BJ (cell line): ENCODE measurements at places on chromosomes 13 and 19.

- no peak for DNase-seq
Measured at GRCh38 chr19:38841180-38841766, 8.5 kb downstream of the HNRNPL start.

DNA sequence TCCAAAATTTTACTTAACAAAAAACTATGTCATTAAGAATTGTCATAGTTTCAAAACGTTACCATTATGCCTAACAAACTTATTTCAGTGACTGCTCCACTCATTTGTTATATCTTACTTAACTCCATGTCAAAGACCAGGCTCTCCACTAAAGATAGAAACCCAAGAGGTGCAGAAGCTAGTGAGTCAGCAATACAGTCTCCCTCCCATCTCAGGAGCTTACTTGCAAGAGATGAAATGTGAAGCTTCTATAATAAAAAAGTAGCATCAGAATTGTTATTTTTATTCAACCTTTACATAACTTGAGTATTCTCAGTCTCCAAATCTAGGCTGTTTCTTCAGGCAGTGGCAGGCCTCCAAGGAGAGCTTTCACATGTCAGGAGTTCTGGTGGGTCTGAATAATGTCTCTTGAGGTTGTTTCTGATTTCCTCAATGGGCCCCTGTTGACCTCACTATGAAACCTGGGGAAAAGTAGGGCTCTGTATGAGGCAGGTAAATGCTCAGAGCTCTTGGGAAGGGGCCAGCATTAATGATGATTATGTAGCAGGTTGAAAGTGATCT, 242.0 kb downstream of the NDFIP2 start:
- no peak for DNase-seq

- DNase-seq = no peak
Measured at GRCh38 chr19:31338069-31338776, 11.0 kb downstream of the TSHZ3 start.

DNA sequence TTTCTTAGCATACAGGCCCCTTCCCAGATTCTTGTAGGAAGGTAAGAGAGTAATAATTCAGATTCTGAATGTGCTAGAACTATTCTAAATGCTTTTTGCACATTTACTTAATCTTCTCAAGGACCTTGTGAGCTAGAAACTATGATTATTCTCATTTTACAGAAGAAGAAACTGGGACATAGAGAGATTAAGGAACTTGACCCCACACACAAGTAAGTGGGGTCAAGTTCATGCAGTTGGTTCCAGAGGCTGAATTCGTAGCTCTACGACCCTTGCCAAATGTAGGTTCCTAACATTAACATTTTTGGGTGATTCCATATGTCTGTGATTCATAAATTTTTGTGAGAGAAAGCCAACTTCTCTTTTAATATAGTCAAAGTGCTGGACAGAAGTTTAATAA, 238.1 kb downstream of the LACC1 start:
- DNase-seq = no peak

DNA sequence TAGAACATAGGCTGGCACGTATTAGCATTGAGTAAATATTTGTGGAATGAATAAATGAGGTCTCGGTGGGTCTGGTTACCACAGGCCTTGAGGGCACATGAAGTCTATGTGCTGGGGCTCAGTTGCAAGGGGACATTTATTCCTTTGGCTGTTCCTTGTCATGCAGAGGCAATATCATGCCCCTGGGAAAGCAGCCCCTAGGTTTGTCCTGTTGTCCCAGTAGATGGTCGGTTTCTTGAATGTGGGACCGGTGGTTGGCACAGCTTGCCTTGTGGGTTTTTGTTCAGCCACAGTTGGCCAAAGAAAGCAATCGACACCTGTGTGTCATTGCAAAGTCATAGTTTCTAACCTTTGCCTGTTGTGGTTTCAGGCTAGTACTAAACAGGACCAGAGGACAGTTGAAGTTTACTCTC, 24.7 kb upstream of the GPR183 start:
- no peak for DNase-seq

- DNase-seq = no peak
Measured at GRCh38 chr13:113764793-113765563, 6.0 kb downstream of the TMEM255B start.

DNA sequence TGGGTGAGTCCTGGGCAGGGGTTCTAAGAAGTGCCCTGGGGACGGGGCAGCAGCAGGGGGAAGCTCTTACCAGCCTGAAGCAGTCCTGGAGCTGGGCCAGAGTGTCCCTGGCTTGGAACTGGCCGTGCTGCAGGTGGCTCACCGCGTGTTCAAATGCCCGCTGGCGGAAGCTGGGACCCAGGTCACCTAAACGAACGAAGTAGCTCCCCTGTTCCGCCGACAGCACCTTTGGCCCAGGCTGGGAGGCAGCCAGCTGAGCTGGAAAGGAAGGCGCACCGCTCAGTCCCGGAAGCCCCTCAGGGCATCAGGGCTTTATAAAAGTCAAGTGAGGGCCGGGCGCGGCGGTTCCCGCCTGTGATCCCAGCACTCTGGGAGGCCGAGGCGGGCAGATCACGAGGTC, 9.6 kb downstream of the PLIN4 start:
- no peak for DNase-seq

GRCh38 chr19:6888967-6889366, 1.6 kb downstream of the ADGRE1 start:
- DNase-seq = no peak

GRCh38 chr19:48445256-48445605, 552 bp upstream of the GRWD1 start:
- peak; percentile 52 for DNase-seq

- no peak for DNase-seq
Measured at GRCh38 chr19:13104360-13104847, 1.7 kb upstream of the LYL1 start.

- no peak for DNase-seq
Measured at GRCh38 chr13:31073859-31074718, 87.6 kb downstream of the HSPH1 start.

DNA sequence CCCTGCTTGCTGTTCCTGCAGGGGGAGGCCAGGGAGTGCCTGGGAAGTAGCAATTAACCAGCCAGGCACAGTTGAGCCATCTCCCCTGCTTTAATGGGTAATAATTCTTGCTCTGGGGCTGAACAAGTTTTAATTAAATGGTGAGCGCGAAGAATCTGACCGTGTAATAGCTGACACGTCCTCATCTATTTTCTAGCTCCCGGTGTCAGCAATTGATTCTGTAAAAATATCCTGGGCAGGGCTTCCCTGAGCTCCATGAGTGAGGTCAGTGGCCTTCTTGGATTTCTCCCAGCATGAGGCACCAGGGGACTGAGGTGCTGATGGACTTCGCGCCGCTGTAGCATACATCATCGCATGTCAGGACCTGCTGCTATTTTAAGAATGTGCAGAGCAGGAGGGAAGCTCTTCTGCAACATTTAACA, 26.9 kb downstream of the SIPA1L3 start:
- no peak for DNase-seq

GRCh38 chr13:94950303-94950702, 238.0 kb upstream of the SOX21 start:
- DNase-seq = no peak

- DNase-seq = no peak
Measured at GRCh38 chr13:51229101-51229719, 7.0 kb downstream of the FAM124A start.

DNA sequence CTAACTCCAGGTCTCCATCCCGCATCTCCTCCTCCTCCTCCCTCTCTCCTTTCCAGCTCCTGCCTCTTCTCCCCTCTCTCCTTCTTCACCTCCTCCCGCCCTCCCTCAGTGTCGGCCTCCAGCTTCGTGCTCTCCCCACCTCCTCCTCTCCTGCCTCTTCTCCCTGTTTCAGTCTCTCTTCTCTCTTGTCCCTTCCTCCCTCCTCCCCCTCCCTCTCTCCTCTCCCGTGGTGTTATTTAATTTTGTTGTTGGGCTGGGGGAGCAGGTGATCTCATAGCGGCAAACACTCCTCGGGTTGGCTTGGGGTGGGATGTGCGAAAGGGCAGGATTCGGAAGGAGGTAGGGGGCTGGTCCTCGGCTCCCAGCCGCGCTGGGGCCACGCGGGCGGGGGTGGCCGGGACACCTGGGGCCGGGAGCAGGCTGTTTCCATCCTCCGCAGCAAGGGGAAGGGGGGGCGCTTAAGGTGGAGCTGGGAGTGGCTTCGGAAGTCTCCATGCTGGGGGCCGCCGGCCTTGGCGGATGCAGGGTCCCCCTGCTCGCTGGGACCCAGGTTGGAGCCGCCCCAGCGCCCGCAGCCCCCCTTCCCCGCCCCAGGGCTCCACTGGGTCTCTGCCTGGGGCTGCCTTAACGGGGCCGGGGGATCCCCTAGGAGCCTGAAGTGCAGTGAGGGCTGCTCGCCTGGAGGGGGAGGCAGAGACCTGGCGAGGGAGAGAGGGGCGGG, at the start of gene CA11:
Gene CA11, minus strand, starts transcription at position 187 of the 721 bp plus-strand sequence. CDS start 555 bp downstream, outside the sequence.
- DNase-seq = no peak

GRCh38 chr13:73657821-73658540, 476.2 kb downstream of the KLF12 start:
- DNase-seq = no peak

DNA sequence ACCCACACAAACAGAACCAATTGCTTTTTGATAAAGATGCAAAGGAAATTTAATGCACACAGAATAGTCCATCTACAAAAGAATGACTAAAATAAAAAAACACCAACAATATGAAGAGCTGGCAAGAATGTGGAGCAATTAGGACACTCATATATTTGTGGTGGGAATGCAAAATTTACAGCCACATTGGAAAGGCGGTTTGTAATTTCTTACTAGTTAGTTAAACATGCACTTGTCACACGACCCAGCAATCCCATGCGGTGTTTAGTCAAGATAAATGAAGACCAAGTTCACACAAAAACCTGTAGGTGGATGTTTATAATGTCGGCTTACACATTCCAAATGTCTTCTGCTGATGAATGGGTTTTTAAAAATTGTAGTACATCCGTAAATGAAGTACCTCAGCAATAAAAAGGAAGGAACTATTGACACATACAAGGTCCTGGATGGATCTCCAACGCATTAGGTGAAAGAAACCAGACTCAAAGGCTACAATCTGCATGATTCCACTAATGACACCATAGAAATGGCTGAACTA, 5.2 kb downstream of the GRTP1 start:
- DNase-seq = no peak

DNA sequence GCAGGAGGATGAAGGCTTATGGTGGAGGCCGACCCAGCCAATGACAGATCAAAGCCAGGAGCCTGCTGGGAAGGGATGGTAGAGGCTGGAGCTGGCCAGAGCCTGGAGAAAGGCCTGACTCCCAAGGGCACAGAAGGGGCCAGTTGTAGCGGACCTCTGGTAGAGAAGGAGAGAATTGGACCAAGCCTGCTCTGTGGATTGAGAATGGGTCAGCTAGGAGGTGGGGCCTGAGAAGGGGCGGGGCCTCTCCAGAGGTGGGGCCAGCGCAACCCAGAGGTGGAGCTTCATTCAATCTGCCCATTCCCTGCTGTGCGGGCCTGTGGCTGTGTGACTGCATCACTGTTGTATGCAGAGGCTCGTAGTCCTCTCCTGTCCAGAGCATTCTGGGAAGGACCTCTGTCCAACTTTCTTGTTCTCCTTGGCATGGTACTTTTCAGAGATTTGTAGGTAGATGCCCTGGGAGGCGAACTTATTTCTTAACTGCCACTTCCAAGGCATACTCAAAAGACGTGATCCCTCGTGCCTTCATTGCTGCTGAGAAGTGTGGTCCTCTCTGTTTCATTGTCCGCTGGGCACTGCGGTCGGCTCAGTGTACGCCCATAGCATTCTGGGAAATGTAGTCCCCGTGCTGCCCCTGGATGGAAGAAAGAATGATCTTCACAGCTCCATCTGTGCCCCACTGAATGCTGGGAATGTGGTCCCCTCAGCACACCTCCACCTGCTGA, 6.7 kb downstream of the GRIN2D start:
- no peak for DNase-seq

- DNase-seq = no peak
Measured at GRCh38 chr13:99269627-99270241, 11.6 kb upstream of the GPR18 start.

DNA sequence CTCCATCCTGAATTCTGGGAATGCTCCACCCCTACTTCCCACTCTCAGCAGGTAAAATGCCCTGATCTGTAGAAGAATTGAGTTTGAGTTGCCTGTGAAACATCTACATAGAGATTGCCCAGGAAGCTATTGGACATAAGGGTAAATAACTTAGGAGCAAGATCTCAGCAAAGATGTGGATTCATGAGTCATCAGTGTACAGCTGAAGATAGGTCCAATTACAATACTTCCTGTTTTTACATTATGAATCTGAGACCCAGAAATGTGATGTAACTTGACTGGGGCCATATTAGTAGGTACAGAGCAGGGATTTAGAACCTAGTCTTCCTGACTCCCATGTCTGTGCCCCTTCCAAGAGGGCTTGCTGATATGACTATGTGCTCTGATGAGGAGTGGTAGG, 79.4 kb upstream of the FNDC3A start:
- no peak for DNase-seq

DNA sequence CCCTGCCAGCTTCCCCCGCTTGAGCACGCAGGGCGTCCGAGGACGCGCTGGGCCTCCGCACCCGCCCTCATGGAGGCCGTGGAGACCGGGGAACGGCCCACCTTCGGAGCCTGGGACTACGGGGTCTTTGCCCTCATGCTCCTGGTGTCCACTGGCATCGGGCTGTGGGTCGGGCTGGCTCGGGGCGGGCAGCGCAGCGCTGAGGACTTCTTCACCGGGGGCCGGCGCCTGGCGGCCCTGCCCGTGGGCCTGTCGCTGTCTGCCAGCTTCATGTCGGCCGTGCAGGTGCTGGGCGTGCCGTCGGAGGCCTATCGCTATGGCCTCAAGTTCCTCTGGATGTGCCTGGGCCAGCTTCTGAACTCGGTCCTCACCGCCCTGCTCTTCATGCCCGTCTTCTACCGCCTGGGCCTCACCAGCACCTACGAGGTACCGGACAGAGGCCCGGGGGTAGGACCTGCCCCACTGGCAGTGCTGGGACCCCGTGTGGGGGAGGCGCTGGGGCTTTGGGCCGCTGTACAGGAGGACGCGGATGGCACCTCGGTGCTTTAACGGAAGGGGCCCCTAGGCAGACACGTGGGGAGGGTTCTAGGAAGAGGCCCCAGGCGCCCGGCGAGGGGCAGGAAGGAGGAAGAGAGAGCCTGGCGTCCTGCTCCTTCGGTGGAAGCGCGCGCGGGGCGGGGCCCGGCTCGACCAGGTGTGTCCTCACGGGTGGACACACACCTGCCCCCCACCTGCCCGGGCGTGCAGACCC, 681 bp downstream of the SLC5A5 start:
- DNase-seq = no peak

DNA sequence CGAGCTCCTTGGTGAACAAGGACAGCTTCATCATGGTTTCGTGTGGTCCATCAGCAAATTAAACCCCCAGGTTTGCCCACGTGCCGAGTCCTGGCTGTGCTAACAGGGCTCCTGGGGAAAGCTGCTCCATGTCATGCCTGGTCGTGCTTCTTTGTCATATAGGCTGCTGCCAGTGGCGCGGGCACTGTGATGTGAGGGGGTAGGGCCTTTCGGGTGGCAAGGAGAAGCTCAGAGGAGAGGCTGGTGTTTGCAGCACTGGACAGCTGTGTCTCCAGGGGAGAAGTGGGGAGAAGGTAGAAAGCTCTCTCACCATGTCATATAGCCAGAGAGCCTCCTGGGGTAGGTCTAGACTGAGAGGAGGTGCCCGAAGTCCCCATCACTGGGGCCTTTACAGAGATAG, 13.3 kb downstream of the VSTM2B start:
- no peak for DNase-seq

GRCh38 chr13:26872525-26873385, 112.2 kb upstream of the GPR12 start:
- DNase-seq = no peak

- no peak for DNase-seq
Measured at GRCh38 chr13:32581177-32581786, 5.0 kb upstream of the PDS5B start.

- no peak for DNase-seq
Measured at GRCh38 chr13:97018029-97018819, 23.9 kb upstream of the OXGR1 start.
